ENCODE measurements at places on chromosomes 11 and 22.
A peak's percentile ranks its signal among the peaks of the same experiment; 100 is the strongest.

DNA sequence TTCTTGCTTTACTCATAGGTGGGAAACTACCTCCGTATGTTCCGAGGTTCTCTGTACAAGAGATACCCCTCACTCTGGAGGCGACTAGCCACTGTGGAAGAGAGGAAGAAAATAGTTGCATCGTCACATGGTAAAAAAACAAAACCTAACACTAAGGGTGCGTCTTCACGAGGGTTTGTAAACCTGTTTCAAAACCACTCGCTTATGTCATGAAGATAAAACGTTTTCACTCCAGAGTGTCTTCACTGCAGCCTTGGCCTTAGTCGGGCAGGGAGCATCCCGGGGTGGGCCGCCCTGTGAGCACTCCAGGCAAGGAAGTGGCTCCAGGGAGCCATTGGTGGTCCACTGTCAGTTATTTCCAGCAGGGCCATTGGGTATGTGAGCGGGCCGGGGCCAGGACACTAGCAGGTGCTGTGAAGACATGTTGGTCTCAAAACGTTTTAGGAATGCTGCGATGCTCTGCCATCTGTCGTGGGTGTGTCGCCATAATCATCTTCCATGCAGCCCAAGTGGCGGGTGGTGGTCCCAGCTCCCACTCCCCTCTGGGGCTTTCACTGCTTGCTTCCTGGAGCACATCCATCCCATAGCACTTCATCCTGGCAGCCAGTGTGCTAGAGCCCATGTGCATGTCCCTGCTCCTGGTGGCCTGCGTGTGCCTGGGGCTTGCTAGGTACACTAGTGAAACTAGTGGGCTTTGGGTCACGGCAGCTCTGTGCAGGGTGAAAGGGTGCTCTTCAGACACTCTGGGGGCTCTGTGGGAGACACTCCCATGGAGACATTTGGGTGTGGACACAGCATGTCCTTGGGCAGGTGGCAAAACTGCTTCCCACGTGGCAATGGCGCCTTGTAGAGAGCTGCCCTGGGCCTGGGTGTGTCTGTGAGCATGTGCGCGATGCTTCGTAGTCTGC lies 5.2 kb downstream of the SMARCB1 start:
- no peak for DNase-seq

GRCh38 chr22:45263463-45264269 lies 21.1 kb upstream of the UPK3A start:
- no peak for DNase-seq

DNA sequence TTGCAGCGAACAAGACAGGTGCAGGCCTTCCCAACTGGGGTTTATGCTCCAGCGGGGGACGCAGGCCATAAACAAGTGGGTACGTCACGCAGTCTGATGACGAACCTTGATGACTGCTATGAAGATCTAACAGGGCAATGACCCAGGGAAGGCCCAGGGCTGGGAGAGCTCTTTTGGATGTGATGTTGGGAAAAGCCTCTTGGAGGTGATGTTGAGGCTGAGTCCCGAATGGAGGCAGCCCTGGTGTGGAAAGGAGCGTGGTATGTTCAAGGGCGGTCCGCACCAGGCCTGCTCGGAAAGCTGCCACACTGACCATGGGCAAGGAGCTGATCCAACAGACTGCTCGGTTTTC lies 5.8 kb downstream of the FADS2 start:
- no peak for DNase-seq

DNA sequence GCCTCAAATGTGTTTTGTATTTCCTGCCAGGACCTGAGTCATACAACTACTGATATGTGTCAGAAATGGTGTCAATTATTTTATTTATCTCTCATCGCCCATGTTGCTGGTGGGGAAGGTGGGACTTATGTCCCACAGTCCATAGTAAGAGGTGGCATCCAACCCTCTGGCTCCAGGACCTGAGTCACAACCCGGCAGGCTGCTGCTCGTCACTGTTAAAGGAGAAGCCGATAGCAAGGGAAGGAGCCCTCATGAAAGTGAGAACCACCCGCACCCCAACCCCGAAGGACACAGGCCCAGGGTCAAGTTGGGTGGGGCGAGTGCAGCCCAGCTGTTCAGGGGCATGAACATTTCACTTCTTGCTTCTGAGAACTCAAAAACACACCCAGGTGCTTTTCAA lies 33.1 kb upstream of the TP53I11 start:
- no peak for DNase-seq

DNA sequence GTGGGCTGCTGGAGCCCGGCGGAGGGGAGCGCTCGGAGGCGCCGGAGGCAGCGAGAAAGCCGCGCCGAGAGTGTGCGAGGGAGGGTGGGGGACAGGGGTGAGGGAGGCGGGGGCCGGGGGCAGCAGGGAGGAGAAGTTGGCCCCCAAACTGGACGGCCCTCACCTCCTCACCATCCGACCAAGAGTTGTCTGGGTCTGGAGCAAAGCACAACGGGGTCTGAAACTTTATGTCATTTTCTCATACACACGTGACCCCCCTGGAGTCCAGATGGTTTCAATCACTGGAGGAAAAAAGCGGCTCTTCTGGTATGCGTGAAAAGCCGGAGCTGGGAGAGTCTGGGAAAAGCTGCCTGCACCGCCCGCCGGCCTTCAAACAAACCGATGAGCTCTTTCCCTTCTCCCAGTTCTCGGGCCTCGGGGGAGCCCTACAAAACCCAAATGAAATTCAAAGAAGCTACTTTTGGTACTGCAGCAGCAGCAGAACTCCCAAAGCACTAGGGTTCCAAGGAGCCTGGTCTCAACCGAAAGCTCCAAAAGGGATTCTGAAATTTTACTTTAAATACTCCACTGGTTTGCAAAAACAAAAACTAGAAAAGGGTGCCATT lies 39.7 kb upstream of the AKIP1 start:
- no peak for DNase-seq

- peak; percentile 2 for DNase-seq
Observed at GRCh38 chr11:69552951-69553350, 71.5 kb downstream of the LINC01488 start.

- no peak for DNase-seq
Observed at GRCh38 chr22:20881231-20881630, 22.4 kb downstream of the SNAP29 start.

DNA sequence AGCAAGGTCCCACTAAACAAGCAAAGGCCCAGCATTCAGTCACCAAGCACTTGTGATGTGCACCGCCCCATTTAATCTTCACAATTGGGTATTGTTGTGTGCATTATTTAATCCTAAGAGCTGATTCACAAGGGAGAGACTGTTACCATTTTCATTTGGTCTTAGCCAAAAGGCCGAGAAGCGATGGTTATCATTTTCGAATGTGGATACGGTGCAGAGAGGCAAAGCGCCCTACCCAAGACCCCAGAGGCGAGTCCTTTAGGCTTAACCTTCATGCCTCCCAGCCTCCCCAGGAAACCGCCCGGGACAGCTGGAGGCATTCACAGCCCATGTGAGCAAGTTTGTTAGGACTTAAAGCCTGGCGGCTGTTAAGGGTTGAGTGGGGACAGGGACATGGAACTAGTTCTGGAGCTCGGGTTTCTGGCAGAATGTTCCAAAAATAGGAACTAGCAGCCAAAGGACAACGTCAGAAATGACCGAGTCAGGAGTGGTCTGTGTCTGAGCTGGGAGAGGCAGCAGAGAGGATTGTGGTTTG lies 13.0 kb upstream of the UPK3A start:
- no peak for DNase-seq

DNA sequence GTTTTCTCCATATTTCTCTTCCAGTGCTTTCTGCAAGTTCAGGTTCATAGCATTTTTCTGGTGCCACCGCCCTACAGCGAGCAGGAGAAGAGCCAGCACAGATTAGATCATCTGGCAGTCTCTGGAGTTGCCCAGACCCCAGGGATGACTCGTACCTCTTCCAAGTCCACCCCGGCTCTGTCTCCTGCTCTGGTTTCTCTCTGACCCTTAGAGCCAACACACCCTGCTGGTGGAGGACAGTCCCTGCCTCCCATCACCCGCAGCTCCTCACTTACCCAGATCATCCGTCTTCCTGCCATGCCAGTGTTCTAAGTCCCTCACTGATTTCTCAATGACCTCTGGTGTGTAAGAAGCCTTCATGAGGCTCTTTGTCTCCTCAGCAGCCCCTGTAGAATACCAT lies 28.0 kb downstream of the TST start:
- no peak for DNase-seq

DNA sequence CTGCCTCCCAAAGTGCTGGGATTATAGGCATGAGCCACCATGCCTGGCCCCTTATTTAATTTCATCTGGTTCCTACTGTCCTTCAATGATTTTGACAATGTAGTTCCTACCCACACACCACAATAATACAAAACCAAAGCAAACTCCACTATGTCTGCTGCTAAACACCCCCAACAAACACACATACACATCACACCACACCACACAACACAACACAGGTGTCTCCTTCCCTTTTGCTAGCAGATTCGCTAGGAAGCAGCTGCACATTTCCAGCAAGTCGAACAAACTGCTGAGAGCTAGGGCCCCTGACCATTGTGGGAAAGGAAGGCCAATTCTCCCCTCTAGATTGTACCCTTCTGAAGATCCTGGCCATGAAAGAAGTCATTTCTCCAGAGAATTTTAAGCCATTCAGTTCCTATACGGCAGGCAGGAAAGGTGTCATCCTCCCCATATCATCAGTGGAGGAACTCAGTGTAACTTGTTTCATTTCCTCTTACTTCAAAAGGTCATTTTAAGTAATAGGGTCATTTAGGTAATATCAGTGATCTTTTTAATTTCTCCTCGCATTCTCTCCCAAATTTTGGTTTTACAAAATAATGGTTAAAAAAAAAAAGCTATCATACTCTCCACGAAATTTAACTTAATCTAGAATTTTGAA lies 18.5 kb downstream of the NUMA1 start:
- DNase-seq = no peak

DNA sequence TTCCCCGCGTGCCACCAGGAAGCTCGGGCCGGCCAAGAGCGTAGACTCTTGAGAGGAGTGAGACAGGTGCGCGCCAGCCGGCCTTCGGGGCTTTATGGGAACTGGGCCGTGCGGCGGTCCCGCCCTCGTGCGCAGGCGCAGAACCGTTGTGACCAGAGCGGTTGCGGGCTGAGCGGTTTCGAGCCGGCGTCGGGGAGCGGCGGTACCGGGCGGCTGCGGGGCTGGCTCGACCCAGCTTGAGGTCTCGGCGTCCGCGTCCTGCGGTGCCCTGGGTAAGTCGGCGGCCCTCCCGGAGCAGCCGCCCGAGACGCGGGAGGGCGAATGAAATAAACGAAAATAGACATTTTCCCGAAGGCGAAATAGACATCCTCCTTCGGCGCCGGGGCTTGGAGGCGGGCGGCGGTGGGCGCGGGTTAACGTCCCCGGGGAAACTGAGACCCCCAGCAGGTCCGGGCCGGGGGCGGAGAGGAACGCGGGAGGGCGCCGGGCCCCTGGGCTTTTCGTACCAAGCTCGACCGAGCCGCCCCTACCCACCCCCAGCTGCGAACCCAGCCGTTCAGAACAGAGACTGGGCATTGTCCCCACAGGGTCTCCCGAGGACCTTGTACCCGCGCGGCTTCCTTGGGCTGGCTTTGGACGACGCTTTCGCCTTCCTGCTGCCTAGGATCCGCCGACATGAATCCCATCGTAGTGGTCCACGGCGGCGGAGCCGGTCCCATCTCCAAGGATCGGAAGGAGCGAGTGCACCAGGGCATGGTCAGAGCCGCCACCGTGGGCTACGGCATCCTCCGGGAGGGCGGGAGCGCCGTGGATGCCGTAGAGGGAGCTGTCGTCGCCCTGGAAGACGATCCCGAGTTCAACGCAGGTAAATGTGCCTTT lies at the start of gene ASRGL1:
Gene ASRGL1 (plus strand): TSS at position 146 of the 879 bp plus-strand sequence. CDS start 530 bp downstream, at position 676.
- peak; percentile 85 for DNase-seq

DNA sequence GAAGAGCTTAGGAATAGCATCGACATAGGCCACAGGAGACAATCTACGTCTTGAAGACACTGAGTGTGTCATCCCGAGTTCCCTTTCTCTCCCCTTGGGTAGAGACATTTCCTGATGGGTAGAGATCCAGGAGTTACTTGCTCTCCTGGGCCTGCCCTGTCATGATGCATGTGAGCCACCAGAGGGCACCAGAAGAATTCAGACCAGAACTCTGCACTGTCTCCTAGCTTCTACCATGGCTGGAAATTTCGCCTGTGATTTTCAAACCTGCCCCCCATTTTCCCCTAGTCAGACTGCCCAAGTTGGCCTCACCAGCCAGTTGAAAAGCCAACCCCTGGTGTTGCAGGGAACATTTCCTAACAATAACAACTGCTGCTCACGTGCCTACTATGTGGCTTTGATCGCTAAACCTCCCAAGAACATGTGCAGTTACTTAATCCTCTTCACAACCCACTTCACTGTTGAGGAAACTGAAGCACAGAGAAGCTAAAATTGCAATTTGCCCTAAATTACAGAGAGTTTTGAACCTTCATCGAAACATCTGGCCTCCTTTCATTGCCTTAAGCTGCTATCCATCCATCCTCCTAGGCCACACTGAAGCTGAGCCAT lies 47.2 kb downstream of the C11orf58 start:
- peak; percentile 55 for DNase-seq

- DNase-seq = no peak
Observed at GRCh38 chr22:46801826-46802607, 39.6 kb downstream of the TBC1D22A start.

GRCh38 chr11:33086017-33086416 lies 46.6 kb downstream of the TCP11L1 start:
- DNase-seq = no peak

GRCh38 chr11:59182457-59183151 lies 10.7 kb downstream of the DTX4 start:
- no peak for DNase-seq

DNA sequence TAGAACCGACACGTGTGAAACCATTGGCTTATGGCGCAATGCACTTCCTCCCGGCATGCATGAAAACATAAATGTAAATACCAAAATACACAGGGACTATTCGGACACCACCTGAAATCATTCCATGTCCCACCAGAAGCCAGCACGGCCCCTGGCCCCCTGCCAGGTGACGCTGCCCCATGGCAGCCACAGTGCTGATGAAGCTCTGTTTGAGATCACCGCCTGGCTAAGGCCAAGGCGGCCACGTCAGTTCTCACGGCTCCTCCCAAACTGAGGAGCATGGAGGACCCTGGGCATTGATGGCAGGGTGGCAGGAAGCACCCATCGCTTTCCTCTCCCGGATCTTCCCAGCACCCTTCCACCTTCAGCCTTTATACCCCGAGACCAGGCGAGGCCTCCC lies 89.5 kb downstream of the CDKN1C start:
- no peak for DNase-seq

- DNase-seq = no peak
Observed at GRCh38 chr22:17969701-17970113, 54.7 kb downstream of the MICAL3 start.

All from activated CD4-positive, CD25-positive, alpha-beta regulatory T cell treated with anti-CD3 and anti-CD28 coated beads, Interleukin-2, amount 50 U/mL, for 72 hours (primary cell).